ENCODE measurements at places on chromosomes 4 and X. TPM values are rescaled to one million over a fixed set of nuclear protein-coding genes. Genes with fewer than 3 reads are reported as not detected.

GRCh38 chrX:8913655-8914409, 112.6 kb upstream of the FAM9A start:
- no peak for DNase-seq

DNA sequence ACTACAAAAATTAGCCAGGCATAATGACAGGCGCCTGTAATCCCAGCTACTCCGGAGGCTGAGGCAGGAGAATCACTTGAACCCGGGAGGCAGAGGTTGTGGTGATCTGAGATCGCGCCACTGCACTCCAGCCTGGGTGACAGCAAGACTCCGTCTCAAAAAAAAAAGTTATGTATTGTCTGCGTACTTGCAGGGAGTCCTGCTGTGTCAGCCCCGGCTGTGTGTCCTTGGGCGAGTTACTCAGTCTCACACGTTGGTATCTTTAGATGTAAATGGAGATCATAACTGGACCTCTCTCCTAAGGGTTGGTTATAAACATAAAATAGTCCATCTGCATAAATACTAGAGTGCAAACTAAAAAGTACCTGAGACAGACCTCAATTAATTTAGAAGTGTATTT, 22.7 kb upstream of the TBC1D14 start:
- no peak for DNase-seq

- no peak for DNase-seq
These were observed 46.2 kb upstream of the NMU start for GRCh38 chr4:55682295-55682694.

DNA sequence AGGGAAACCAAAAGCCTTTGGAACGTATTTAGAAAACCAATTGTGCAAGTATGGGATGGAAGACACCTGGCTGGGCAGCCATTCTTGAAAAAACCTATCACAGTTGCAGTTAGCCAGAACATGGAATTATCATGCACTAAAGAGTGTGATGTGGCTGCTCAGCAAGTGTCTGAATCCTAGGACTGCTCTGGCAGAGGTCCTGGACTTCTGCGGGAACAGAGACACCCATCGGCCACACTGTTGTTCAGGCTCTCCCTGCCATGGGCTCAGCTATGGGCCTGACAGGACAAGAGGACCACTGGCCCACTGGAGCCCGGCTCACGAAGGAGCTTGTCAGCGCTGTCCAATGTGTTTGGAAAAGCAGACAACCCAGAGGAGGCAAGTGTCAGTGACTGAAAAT, 115.7 kb upstream of the GPC4 start:
- DNase-seq, result no peak

DNA sequence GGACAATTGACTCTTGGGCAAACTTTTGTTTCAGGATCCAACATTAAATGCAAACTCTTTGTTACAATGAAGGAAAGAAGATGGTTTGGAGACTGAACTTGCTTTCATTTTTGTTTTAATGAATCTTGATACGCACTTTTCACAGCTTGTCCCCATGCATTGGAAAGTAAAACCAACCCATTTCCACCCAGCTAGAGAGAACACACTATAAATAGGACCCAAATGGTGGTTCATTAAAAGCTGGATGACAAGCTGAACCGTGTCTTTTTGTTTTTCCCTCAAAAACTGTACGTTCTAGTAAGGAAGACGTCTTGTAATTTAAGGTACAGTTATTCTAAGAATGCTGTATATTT, 95.3 kb upstream of the EGFL6 start:
- DNase-seq, result no peak

DNA sequence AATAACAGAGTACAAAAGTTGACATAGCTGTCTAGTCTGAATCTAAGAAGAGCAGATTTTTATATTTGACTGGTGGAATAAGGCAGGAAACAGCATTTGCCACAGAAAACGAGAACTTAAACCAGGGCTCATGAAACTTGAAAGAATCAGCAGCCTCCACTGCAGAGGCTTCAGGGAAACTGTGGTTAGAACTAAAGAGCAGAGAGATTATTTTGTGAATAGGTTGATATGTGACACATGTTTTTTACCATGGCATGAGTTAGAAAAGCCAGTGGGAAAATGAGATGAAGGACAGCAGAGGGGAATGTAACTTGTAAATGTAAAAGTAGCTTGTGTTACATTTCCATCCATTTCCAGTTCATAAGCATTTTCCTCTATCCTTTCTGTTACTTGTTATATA, 63.7 kb upstream of the CAMK2D start:
- DNase-seq, result no peak

DNA sequence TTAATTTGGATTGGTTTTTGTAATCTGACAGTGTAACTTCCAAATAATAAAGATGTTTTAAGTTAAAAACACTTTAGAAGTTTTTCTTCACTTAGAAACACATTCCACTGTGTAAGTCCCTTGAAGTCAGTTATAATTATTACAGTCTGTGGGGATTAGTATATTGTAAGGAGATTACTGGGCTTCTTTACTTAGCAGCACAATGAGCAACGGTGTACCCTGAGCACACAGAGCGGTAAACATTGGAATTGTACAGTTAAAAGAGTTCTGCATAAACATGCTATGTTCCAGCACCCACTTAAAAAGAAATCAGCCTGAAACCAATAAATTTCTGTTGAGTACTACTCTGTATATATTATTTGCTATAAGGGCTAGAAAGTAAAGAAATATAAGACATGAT, 44.3 kb downstream of the CCSER1 start:
- DNase-seq, result no peak

DNA sequence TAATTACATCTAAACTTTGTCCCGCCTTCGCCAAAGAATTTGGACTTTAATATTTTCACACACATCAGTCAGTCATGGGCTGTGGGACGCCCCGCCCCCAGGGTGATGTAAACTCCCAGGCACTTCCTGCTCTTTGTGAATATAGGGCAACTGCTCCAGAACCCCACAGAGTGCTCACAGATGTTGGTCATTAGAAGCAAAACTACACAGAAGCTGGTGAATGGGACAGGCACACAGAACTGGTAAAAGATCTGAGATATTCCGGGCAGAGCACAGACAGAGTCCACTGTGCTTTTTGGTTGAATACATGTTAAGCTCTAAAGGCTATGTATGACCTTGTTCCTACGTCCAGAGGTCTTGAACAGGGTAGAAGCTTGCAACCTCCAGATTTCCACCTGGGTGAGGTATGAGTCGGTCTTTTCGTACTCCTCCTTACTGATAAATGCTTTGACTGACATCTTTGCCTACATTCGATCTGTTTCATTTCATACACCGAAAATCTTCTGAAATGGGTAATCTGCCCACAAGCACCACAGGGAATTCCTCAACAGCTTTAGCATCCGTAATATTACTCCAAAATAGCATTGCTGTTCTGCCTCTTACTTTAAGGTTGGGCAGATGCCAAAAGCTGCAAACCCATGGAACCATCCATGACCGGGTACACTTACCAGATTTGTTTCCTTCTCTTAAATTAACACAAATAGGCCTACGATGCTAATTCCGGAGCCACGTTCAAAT, 144.6 kb downstream of the AMELX start:
- DNase-seq, result peak; percentile 73

DNA sequence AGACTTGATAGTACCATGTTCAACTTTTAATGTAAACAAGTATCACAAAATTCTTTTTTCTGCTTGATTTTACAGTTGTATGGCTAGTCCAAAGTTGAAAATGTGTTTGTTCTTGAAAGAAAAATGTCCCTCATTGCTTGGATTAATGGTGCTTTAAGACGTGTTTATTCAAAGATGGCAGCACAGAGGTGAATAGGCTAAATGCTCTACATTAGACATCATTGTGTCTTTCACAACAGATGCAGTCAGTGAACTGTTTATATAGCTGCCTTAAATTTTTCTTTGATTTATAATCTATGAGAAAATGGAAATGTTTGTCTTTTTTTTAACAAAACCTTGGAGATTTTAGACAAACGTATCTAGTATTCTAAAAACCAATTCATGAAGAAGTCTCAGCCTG, 137.3 kb downstream of the BMPR1B start:
- DNase-seq, result no peak

DNA sequence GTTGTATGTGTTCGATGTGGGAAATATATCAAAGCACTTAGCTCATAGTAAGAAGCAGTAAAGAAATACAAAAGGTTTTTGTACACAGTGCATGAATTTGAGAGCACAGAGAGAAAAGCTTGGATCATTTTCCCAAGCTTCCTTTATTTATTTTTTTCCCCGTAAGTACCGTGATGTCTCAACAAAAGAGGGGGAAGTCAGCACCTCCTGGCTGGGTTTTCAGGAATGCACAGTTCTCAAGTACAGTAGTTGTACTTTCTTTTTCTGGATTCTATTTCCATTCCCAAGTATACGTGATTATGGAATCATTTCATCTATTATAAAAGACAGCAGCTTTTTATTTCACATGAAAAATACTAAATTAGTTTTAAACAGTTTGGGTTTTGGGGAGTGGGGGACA, 171.5 kb upstream of the EDNRA start:
- DNase-seq, result no peak

- DNase-seq, result peak; percentile 90
These were observed 101.4 kb upstream of the PDE5A start for GRCh38 chr4:119729835-119730670.

GRCh38 chr4:148868191-148868590, 426.0 kb upstream of the NR3C2 start:
- no peak for DNase-seq

- no peak for DNase-seq
These were observed 33.8 kb downstream of the CRLF2 start for GRCh38 chrX:1178580-1179057.

MGAT4D gene
- total RNA-seq, result not detected

CT45A5 gene
- not detected for total RNA-seq

KLF8 gene
- 0.22 TPM for total RNA-seq

All from lung microvascular endothelial cell (primary cell).